A549 treated with RU486 at 1 μM for 4 hours (cell line): ENCODE measurements at places on chromosomes 1 and 21. TPM values are rescaled to one million over a fixed set of nuclear protein-coding genes. Genes with fewer than 3 reads are reported as not detected.

The WNT9A gene
- total RNA-seq = 5.6 to 9.6 TPM (median 8.2 TPM) in 5 replicates

The GUCA2A gene
- total RNA-seq = not detected in 5 replicates

The ESRRG gene
- total RNA-seq = not detected in 5 replicates

The BCL2L15 gene
- 0.36 to 0.94 TPM (median 0.62 TPM) in 5 replicates for total RNA-seq

The LHX8 gene
- total RNA-seq = 1.1 to 1.5 TPM (median 1.4 TPM) in 5 replicates

The RIPK4 gene
- total RNA-seq = 12.4 to 16.6 TPM (median 14.3 TPM) in 5 replicates

The ZNF670 gene
- 2.6 to 5.1 TPM (median 3.5 TPM) in 5 replicates for total RNA-seq

The CNR2 gene
- not detected in 5 replicates for total RNA-seq

The MNDA gene
- not detected in 5 replicates for total RNA-seq
